ENCODE measurements at places on chromosomes 1 and 21.

GRCh38 chr1:184555665-184556641 lies 169.1 kb downstream of the C1orf21 start:
- DNase-seq, result no peak

DNA sequence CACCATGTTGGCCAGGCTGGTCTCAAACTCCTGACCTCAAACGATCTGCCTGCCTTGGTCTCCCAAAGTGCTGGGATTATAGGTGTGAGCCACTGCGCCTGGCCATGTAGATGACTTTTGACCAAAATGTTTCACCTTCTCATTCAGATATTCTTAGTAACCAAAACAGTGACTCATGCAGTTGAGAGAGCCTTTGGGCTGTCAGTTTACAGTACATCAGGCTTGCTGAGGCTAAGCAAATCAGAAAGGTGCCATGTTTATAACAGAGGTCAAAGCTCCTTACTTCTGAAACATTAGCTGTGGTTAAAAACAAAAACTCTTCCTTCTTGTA lies 21.0 kb downstream of the CNIH4 start:
- no peak for DNase-seq

- no peak for DNase-seq
Observed at GRCh38 chr1:78122389-78122788, 76.6 kb downstream of the GIPC2 start.

- DNase-seq, result no peak
Observed at GRCh38 chr1:220076861-220077762, 12.5 kb downstream of the BPNT1 start.

- DNase-seq, result no peak
Observed at GRCh38 chr1:225509770-225510169, 81.9 kb upstream of the LBR start.

DNA sequence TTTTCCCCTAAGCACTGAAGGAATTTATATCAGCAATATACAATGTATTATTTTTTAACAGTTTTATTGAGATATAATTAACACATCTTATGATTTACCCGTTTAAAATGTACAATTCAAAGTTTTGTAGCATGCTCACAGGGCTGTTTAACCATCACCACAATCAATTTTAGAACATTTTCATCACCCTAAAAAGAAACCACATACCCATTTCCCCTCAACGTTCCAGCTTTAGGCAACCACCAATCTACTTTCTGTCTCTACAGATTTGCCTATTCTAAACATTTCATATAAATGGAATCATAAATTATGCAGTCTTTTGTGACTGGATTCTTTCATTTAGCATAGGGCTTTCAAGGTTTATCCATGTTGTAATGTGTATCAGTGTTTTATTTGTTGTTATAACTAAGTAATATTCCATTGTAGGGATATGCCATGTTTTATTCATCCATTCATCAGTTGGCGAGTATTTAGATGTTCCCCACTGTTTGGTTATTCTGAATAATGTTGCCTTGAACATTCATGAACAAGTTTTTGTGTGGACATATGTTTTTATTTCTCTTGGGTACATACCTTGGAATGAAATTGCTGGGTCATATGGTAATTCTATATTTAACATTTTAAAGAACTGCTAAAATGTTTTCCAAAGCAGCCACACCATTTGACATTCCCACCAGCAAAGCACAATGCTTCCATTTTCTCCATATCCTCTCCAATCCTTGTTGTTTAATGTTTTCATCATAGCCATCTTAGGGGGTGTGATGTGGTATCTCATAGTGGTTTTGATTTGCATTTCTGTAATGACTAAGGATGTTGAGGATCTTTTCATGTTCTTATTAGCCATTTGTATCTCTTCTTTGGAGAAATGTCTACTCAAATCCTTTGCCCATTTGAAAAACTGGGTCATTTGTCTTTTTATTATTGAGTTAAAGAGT lies 188.5 kb downstream of the TM2D1 start:
- no peak for DNase-seq

DNA sequence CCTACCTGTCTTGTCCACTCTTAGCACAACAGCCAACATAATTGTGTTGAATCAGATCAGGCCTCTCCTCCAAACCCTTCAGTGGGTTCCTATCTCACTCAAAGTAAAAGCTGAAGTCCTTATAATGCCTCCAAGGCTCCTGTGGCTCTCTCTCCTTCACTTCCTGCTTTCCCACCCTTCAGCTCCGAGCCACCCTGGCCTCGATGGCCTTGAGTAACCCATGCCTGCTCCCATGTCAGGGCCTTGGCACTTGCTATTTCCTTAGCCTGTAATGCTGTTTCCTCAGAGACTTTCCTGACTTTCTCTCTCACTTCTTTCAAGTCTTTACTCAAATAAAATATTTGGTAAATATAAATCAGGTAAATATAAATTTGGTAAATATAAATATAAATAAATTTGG lies 8.1 kb upstream of the PLEKHM2 start:
- no peak for DNase-seq

- DNase-seq, result no peak
Observed at GRCh38 chr1:5682626-5683225, 309.5 kb downstream of the NPHP4 start.

DNA sequence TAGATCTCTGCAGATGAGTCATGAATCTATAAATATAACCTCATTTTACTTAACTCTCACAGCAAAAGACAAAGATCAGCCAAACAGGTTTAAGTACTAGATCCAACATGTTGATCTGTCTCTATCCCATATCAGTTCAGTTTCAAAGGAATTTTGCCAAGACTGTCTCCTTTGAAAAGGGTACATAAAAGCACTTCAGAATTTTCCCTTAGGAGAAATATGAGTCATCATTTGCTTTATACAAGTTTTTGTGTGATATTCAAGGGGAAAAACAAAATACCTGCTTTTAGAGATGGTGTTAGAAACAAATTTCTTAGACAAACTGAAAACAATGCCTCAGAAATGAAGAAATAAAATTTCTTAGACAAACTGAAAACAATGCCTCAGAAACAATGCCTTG lies 73.5 kb upstream of the LRRC7 start:
- no peak for DNase-seq

DNA sequence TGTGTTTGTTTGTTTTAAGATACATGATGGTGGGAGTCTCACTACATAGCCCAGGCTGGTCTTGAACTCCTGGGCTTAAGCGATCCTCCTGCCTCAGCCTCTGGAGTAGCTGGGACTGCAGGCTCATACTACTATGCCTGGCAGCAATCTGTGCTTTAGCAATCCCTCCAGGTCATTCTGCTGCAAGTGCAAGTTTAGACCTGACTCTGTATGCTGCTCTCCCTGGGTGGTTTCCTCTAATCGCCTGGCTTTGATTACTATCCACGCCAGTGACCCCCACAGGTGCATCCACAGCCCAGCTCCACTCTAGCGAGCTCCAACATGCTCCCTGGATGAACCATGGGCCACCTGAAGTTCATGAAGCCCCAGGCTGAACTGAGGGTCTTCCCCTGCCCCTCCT lies 15.5 kb upstream of the PABPC4 start:
- no peak for DNase-seq

- DNase-seq, result no peak
Observed at GRCh38 chr21:34020983-34021553, 52.3 kb upstream of the MRPS6 start.

- DNase-seq, result no peak
Observed at GRCh38 chr1:226372885-226373284, 35.0 kb downstream of the PARP1 start.

Measured in activated effector memory CD4-positive, alpha-beta T cell treated with Interleukin-2 at 50 U/mL for 16 hours (primary cell).